Thoracic aorta (tissue), 2 donors: ENCODE measurements at places on chromosomes 16 and 17. TPM values are rescaled to one million over a fixed set of nuclear protein-coding genes. Genes with fewer than 3 reads are reported as not detected.

The CHD9 gene
- total RNA-seq, result 152 TPM

The HSD17B1 gene
- total RNA-seq, result 2.8 TPM

The PLCG2 gene
- 30.9 TPM for total RNA-seq

The C16orf89 gene
- 11.6 TPM for total RNA-seq

The TBC1D3L gene
- total RNA-seq, result 7.9 TPM

The ABCC11 gene
- not detected for total RNA-seq

The DOC2B gene
- 4.2 TPM for total RNA-seq

The NACA2 gene
- not detected for total RNA-seq

- no peak overlapping the region for H3K27ac ChIP-seq
- no peaks in the 10 kb centered on the region for H3K36me3 ChIP-seq
- no peak overlapping the region for H3K4me3 ChIP-seq
- no peaks in the 10 kb centered on the region for H3K27me3 ChIP-seq
- no peaks in the 10 kb centered on the region for H3K4me1 ChIP-seq
- DNase-seq, result no peak
These were observed 54.3 kb upstream of the RBFOX3 start for GRCh38 chr17:79664930-79665737.

DNA sequence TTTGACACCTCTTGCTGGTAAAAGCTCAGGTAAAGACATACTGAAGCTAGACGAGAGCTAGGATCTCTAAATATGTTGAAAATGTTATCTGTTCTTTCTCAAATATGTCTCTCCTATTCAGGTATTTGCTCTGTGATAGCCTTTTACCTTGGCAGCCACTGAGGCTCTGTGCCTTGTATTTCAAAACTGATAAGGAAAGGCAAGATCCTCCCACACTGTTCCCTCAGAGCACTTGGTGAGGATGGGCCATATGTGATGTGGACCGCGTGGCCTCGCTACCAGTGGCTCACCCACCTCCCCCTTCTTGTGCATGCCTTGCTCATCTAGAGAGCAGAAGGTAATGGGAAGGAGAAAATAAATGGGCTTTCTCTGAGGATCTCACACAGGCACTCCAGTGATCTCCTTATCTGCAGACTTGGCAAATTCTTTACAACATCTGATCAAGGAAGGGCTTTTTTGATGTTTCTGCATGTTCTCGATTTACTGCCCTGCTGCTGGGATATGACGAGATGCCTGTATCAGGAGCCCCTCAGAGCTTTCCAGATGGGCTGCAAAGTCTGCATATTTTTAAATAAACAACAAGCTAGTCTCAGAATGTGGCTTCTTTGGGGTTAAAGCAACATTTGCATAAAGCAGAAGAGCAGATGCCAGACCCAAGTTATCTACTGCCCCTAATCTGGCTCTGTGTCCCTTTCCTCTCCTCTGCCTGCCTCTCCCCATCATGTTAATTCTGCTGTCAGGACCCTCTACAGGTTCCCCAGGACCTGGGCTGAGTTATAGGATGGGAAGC is 16.9 kb downstream of the HOXB1 start:
- no peak overlapping the region for H3K27ac ChIP-seq
- DNase-seq, result no peak
- H3K36me3 ChIP-seq, result no peaks in the 10 kb centered on the region
- H3K4me3 ChIP-seq, result no peak overlapping the region
- H3K27me3 ChIP-seq, result no peaks in the 10 kb centered on the region
- H3K4me1 ChIP-seq, result no peaks in the 10 kb centered on the region

GRCh38 chr17:59513934-59514841 is 51.2 kb upstream of the DHX40 start:
- no peaks in the 10 kb centered on the region for H3K36me3 ChIP-seq
- H3K4me3 ChIP-seq, result no peak overlapping the region
- H3K4me1 ChIP-seq, result no peaks in the 10 kb centered on the region
- no peak overlapping the region for H3K27ac ChIP-seq
- DNase-seq, result no peak

DNA sequence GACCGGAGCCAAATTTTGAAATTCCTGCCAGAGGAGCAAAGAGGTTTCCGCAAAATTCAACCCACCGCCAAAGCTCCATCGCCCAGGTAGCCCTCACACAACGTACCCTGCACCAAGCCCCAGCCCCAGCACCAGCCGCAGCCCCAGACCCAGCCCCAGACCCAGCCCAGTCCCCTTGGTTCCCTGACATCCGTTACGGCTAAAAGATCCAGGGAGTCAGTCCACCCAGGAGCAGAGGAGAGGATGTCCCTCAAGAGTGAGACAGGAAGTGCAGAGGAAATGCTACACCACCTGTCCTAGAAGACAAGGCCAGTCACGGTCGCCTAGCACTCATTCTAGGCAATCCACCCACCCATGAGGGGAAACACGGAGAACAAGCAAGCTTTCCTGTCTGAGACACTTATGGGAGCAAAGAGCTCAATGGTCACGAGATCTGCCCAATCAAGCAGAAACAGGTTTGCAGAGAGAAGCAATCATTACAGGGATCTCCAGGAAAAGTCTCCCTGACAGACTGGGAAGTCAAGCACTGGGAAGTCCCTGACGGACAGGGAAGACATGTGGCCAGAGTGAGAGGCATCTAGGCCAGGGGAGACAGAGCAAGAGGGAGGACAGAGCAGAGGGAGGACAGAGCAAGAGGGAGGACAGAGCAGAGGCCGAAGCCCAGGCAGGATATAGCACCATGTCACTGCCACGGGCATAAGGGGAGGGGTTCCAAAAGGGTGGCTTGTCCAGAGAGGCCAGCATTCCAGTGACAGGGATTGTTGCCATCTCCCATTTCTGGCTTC is 15.0 kb upstream of the KCNJ18 start:
- H3K4me3 ChIP-seq, result no peak overlapping the region
- H3K27ac ChIP-seq, result no peak overlapping the region
- no peaks in the 10 kb centered on the region for H3K36me3 ChIP-seq
- DNase-seq, result no peak

DNA sequence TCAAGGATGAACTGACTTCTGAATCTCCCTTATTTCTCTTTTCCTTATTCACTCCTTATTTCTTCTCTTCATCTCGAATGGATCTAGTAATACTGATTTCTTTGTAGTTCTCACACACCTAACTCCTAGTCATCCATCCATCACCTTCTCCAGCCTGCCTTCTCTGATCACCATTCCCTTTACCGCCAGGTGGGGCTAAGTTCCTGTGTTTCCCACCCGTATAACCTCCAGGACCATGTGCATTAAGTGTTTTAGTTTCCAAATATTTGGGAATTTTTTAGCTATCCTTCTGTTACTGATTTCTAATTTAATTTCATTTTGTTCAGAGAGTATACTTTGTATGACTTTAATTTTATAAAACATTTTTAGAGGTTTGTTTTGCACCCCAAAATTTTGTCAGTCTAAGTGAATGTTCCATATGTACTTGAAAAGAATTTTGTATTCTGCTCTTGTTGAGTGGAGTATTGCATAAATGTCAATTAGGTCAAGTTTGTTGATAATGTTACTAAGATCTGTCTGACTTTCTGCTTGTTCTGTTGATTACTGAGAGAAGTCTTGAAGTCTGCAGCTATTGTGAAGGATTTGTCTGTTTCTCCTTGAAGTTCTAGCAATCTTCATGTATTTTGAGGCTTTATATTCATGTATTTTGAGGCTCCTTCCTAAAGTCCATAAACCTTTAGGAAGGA is 8.8 kb downstream of the BPTF start:
- peaks cover 23% of the 10 kb centered on the region for H3K4me1 ChIP-seq
- H3K4me3 ChIP-seq, result no peak overlapping the region
- H3K27me3 ChIP-seq, result no peaks in the 10 kb centered on the region
- DNase-seq, result no peak

DNA sequence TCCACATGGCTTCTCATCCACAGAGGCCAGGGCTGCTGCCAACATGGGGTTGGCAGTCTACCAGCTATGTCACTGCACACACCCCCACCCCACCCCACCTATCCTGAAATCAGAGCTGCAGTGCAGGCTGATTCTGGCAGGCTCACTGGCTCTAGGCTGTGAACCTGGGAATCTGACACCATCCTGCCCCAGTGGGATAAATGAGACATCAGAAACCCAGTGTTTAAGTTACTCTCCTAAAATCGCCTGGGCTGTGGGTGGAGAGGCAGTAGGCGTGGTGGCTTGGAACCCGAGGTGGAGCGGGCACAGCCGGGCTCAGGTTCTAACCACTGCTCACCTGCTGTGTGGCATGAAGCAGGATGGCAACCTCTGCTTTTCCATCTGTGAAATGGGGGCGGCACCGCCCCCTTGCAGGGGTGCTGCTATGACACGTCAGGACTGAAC is 5.6 kb downstream of the SLC38A8 start:
- no peak overlapping the region for H3K27ac ChIP-seq
- H3K4me1 ChIP-seq, result no peaks in the 10 kb centered on the region
- H3K4me3 ChIP-seq, result no peak overlapping the region

DNA sequence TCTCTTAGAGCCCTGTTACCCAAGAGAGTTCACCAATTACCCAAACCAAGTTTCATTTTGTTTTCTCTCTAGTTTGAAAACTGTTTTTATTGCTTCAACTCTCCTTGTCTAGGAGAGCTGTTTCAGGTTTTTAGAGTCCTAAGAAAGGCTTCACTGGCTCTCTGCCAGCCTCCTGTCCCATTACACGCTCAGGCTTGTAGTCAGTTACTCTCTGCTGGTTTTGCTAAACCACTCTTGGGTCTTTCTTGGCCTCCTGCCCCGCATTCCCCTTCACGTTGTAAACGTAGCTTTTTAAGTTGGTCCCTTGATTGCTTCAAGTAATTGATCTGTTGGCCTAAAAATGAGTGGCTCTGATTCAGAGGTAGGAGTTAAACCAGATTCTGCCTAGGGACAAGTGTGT is 529.1 kb downstream of the MAF start:
- H3K27ac ChIP-seq, result no peak overlapping the region
- no peaks in the 10 kb centered on the region for H3K4me1 ChIP-seq
- H3K4me3 ChIP-seq, result no peak overlapping the region
- H3K36me3 ChIP-seq, result no peaks in the 10 kb centered on the region

- no peaks in the 10 kb centered on the region for H3K36me3 ChIP-seq
- no peaks in the 10 kb centered on the region for H3K27me3 ChIP-seq
- no peaks in the 10 kb centered on the region for H3K4me1 ChIP-seq
- H3K27ac ChIP-seq, result no peak overlapping the region
These were observed 33.2 kb downstream of the COX4I1 start for GRCh38 chr16:85832570-85833218.

DNA sequence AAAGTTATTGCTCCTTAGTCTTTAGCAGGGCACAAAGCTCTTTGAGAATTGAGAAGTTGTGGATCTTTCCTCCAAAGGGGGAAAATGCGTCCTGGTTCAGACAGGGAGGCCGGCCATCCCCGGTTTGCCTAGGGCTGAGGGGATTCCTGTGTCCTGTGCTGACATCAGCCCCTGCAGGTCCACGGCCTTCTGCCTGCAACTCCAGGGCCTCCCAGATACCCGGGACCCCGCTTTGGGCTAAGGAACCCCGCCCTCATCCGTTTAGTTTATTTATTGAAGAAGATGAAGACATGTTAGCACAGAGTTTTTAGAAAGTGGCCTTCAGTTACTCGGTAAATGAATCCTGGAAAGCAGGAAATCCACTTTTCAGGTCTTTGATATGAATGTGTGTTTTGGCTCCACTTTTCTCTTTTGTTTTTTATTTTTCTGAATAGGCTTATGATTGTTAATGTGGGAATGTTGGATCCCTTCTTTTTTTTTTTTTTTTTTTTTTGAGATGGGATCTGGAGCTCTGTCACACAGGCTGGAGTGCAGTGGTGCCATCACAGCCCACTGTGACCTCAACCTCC is 65.6 kb downstream of the CRISPLD2 start:
- H3K27ac ChIP-seq, result no peak overlapping the region
- peaks cover 15% of the 10 kb centered on the region for H3K4me1 ChIP-seq
- no peak for DNase-seq

- H3K4me1 ChIP-seq, result peaks cover 14% of the 10 kb centered on the region
- DNase-seq, result no peak
- peaks cover 41% of the 10 kb centered on the region for H3K27me3 ChIP-seq
- no peaks in the 10 kb centered on the region for H3K36me3 ChIP-seq
- H3K4me3 ChIP-seq, result no peak overlapping the region
These were observed 9.7 kb downstream of the NEUROD2 start for GRCh38 chr17:39598047-39598481.

GRCh38 chr17:7137171-7137943 is 22.7 kb upstream of the ASGR2 start:
- H3K4me1 ChIP-seq, result no peaks in the 10 kb centered on the region
- no peaks in the 10 kb centered on the region for H3K36me3 ChIP-seq
- H3K27ac ChIP-seq, result no peak overlapping the region
- H3K27me3 ChIP-seq, result no peaks in the 10 kb centered on the region

DNA sequence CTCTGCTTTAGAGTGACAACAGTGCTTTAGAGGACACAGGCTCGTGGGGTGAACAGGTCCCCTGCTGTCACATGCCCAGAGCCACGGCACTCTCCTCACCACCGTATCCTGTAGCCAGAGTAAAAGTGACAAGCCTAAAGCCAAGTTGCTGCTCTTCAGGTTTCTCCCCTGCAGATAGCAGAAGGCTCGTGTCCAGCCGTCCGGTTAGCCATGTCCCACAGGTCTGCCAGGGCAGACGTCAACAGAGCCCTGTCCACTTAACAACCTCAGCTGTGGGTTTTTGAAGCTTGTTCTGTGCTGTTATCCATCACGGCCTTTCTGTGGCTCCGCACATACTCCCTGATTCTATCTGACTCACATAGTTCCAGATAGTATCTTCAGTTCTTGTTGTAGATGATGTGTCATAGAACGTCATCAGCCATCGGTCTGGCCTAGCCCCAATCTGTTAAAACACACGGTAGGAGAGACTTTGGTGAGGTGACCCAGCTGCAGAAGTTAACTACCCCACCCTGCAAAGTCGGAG is 100.7 kb downstream of the SOCS1 start:
- H3K4me1 ChIP-seq, result peaks cover 12% of the 10 kb centered on the region
- no peak overlapping the region for H3K4me3 ChIP-seq
- H3K27me3 ChIP-seq, result no peaks in the 10 kb centered on the region
- H3K36me3 ChIP-seq, result no peaks in the 10 kb centered on the region
- H3K27ac ChIP-seq, result no peak overlapping the region

DNA sequence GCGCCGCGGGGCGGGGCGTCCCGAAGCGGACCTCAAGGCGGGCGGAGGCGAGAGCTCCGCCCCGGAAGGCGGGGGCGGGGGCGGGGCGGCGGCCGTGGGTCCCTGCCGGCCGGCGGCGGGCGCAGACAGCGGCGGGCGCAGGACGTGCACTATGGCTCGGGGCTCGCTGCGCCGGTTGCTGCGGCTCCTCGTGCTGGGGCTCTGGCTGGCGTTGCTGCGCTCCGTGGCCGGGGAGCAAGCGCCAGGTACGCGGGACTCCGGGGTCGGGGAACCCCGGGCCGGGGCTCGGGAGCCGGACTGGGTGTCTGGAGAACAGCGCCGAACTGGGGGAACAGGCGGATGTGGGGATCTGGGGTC is at the start of gene TNFRSF12A:
TSS of gene TNFRSF12A (plus strand) at position 122 of the 357 bp plus-strand sequence. CDS start at position 152, 30 bp downstream.
- H3K4me3 ChIP-seq, result peak within 1 kb of the TSS; percentile 98
- no peaks in the 10 kb centered on the region for H3K27me3 ChIP-seq
- peak within 1 kb of the TSS; percentile 94 for H3K27ac ChIP-seq
- DNase-seq, result no peak

GRCh38 chr17:82985973-82986372 is 93.4 kb upstream of the METRNL start:
- no peaks in the 10 kb centered on the region for H3K27me3 ChIP-seq
- H3K36me3 ChIP-seq, result no peaks in the 10 kb centered on the region
- no peak overlapping the region for H3K4me3 ChIP-seq
- no peaks in the 10 kb centered on the region for H3K4me1 ChIP-seq
- no peak for DNase-seq
- H3K27ac ChIP-seq, result no peak overlapping the region

- no peak for DNase-seq
- peaks cover 28% of the 10 kb centered on the region for H3K4me1 ChIP-seq
- peak overlapping the region; percentile 97 for H3K4me3 ChIP-seq
- no peak overlapping the region for H3K27ac ChIP-seq
These were observed 1.6 kb downstream of the SENP3 start for GRCh38 chr17:7563115-7563869.
